T-cell (primary cell): ENCODE measurements at places on chromosomes 11 and 22.

- H3K27me3 ChIP-seq, result no peaks in the 10 kb centered on the region
- H3K27ac ChIP-seq, result no peak overlapping the region
- no peak for DNase-seq
- no peaks in the 10 kb centered on the region for H3K36me3 ChIP-seq
Measured at GRCh38 chr11:36151933-36152580, 137.2 kb downstream of the COMMD9 start.

DNA sequence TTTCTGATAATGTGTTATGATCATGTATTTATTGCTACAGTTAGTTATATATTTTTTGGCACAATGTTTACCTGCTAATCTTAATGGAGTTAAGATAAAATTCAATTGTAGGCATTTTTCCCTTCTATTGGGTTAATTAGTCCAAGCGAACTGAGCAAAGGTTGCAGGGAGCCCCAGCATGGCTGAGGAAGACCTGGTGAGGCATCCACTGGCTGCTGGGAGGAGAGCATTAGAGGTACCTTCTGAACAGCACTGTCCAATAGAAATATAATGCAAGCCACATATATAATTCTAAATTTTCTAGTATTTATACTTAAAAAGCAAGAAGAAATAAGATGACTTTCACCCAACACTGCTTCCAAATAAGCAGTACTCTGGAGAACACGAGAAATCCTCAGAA, 689 bp upstream of the TMEM126A start:
- DNase-seq, result no peak
- H3K4me1 ChIP-seq, result peaks cover 17% of the 10 kb centered on the region
- H3K36me3 ChIP-seq, result peaks cover 10% of the 10 kb centered on the region
- peak overlapping the region; percentile 66 for H3K27ac ChIP-seq
- peaks cover 4% of the 10 kb centered on the region for H3K27me3 ChIP-seq

DNA sequence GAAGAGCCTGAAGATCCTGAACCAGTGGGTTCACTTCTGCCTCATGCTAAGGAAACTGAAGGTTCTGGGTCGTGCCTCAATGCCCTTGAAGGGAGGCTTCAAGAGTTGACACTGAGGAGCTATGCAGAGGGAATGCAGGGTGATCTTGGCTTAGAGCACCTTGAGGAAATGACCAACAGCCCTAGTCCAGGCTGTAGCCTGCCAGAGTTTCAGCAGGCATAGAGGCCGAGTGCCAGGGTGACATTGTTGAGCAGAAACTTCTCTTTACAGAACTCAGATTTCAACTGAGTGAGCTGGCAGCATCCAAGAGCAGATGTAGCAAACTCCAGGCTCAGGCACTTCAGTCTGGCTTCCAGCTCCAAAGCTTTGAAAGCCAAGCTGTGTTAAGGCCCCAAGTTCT, 23.1 kb upstream of the CAPRIN1 start:
- H3K27me3 ChIP-seq, result no peaks in the 10 kb centered on the region
- H3K27ac ChIP-seq, result no peak overlapping the region
- H3K36me3 ChIP-seq, result no peaks in the 10 kb centered on the region

- peak overlapping the region; percentile 71 for H3K4me3 ChIP-seq
- H3K27me3 ChIP-seq, result no peaks in the 10 kb centered on the region
- DNase-seq, result peak; percentile 31
- H3K4me1 ChIP-seq, result peaks cover 44% of the 10 kb centered on the region
Measured at GRCh38 chr22:40463017-40463631, 92.7 kb downstream of the SGSM3 start.

DNA sequence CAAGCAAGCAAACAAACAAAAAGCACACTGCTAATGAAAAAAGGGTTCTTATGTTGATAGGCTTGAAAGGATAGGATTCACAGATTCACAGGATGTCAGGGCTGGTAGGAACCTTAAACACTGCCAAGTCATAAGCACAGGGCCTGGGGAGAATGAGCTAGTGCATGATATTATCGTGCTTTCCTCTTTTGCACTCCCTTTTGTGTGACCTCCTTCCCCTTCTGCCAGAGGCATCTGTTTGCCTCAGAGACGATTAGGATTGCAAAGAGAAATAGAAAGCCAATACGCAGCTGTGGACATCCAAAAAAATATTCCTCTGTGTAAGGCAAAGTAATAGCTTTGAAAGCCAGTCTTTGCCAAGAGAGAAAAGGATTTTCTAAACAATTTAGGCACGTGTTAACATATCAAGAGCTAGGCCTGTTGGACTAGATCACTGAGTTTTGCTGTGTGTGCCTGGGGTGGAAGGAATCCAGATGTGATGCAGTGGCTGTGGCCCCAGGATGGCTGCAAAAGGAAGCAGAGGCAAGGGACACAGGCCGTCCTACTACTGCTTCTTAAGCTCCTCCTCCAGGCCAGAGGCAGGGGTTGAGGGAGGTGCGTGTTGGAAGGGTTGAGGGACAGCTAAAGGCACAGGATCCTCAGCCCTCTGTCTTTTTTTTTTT, 30.6 kb downstream of the MCHR1 start:
- no peaks in the 10 kb centered on the region for H3K27me3 ChIP-seq
- H3K36me3 ChIP-seq, result no peaks in the 10 kb centered on the region
- H3K4me3 ChIP-seq, result no peak overlapping the region
